ENCODE measurements at places on chromosomes 13 and 19.
A peak's percentile ranks its signal among the peaks of the same experiment; 100 is the strongest.

- peak; percentile 36 for DNase-seq
These were observed 15.2 kb upstream of the MYO1F start for GRCh38 chr19:8592231-8593009.

DNA sequence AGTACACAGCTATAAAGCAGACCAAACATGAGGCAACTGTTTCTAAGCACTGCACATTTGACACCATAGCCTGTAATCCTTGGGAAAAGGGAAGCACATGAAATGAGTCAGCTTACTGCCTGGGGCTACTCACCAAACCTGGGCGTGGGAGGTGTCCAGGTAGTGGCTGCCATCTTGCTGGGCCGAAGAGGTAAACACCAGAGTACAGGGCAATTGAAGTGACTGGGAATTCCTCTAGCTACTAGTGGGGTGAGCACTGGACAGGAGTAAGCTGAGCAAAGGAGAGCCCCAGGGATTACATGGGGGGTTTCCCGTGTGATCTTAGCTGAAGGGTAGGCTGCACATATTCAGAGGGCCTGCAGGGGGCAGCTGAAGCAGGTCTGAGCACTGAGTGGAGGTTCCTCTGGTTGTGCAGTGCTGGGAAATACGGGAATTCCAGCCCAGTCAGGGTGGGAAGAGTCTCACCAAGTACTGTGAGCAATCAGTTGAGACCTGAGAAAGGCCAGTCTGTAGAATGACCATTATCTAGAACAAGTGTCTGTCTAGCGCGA, 140.5 kb downstream of the SLC7A1 start:
- no peak for DNase-seq

GRCh38 chr13:77784515-77784914, 87.0 kb downstream of the SLAIN1 start:
- DNase-seq, result no peak

- DNase-seq, result no peak
These were observed 202.5 kb upstream of the SERP2 start for GRCh38 chr13:44171156-44171555.

- no peak for DNase-seq
These were observed 326.3 kb downstream of the DCLK1 start for GRCh38 chr13:35804901-35805300.

DNA sequence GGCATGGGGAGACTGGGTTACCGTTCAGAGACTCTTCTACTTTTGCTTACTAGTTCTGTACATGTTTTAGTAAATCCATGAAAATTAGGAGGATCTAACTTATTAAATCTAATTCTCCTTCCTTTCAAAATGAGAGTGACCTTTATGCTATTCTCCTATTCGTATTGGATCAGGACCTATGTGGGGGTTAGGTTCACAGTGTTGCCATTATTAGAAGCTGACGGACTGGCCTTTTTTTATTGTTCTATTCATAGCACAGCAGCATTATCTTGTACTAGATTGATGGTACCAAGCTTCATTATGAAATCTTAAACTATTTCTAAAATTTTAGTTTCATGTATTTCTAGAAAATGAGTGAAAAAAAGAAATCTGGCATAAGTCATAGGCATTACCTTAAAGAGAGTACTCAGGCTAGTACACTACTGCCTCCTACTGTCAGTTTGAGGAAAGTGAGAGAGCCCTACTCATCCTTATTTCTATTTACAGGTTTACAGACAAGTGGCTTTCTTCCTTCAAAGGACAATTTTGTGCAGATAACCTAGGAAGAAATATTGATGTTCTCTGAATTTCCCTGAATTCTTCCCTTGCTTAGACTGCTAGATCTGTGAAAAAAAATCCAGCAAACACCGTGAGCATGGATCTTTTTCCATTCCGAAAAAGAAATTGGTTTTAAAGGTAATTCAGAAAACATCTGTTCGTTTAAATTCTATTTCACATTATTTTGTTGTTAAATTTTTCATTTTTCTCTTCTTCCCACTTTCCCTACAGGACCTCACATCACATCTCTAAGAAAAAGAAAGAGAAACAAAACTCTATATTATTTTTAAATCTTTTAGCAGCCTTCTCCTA, 485.5 kb downstream of the DIAPH3 start:
- no peak for DNase-seq

- no peak for DNase-seq
These were observed 135.1 kb upstream of the FRY start for GRCh38 chr13:31896427-31896826.

DNA sequence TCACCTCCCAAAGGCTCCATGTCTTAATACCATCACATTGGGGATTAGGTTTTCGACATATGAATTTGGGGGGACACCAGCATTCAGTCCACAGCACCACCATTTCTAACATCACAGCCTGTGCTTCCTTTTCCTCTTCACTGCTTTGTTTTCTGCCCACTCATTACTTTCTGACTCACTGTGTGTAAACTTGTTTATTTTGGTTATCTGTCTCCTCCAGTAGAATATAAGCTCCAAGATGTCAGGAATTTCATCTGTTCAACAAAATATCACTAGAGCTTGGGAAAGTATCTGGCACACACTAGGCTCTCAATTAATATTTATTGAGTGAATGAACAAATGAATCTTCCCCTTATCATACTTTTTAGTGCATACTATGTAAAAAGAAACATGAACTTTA, 152.0 kb downstream of the NUFIP1 start:
- DNase-seq, result no peak

DNA sequence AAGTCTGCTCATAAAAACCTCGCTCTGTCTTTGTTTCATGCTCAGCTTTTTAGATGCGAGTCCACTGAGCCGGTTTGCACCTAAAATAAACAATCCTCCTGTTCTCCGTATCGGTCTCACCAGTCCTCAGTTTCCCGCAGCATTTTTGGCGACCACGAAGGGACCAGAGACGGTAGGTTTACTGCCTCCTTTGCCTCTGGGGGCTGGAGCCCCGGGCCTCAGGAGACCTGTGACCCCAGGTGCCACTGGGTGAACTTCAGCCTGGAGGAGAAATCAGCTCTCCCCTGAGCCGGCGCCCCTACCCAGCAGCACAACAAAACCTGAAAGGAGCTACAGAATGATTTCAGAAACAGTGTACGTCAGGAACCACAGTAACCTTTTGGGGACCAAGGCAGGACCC, 8.1 kb downstream of the SIGLEC11 start:
- DNase-seq, result no peak

- no peak for DNase-seq
These were observed 33.3 kb upstream of the MICU2 start for GRCh38 chr13:21637296-21637695.

DNA sequence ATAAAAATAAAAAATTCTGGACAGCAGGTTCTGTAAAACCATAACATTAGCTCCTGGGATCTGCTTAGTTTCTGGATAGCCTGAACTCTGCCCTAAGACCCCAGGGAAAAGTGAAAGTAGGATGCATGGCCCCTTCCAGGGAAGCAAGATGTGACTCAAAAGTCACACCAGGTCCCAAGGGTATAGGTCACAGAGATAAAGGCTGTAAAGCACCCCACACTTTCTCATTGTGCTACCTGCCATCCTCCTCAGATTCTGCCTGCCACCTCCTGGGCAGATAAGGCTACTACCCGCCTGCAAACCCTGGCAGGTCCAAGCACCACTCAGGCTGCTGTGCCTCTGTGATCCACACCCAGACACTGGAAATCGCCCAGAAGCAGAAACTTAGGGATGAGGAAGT, 20.6 kb downstream of the FFAR2 start:
- peak; percentile 62 for DNase-seq

DNA sequence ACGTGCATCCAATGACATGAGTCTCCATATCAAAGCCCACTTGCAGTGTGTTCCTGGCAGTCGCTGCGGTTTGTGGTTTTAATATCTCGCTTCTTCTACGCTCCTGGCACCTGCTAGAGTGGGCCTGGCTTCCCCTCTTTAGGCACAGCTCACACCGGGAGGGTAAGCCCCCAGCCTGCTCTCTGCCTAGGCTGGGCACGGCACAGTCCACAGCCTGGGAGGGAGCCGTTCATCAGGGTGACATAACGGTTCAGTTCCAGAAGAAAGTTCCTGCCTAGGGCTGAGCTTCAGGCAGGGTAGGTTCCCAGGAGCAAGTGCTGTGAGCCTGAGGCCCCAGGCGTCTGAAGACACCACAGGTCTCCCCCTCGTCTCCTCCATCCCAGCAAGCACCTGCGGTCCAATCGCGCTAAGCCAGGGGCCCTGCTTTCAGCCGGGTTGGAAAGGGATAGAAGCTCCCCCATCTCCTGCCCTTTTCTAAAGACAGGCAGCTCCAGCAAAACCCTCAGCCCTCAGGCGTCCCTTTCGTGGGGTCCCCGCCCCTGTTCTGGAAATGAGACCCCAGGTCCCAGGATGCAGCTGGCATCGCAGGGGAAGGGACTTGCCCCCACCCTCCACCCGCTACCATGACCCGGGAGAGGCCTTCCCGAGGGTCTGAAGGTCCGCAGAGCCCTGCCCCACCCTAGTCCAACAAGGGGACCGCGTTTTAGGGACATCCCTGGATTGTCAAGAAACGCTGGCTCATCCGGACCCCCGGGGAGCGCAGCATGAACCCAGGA, 121.6 kb upstream of the ZNF507 start:
- no peak for DNase-seq

- DNase-seq, result no peak
These were observed 3.0 kb upstream of the NANOS2 start for GRCh38 chr19:45917421-45918091.

GRCh38 chr13:40631605-40632004, 34.8 kb downstream of the FOXO1 start:
- DNase-seq, result no peak

DNA sequence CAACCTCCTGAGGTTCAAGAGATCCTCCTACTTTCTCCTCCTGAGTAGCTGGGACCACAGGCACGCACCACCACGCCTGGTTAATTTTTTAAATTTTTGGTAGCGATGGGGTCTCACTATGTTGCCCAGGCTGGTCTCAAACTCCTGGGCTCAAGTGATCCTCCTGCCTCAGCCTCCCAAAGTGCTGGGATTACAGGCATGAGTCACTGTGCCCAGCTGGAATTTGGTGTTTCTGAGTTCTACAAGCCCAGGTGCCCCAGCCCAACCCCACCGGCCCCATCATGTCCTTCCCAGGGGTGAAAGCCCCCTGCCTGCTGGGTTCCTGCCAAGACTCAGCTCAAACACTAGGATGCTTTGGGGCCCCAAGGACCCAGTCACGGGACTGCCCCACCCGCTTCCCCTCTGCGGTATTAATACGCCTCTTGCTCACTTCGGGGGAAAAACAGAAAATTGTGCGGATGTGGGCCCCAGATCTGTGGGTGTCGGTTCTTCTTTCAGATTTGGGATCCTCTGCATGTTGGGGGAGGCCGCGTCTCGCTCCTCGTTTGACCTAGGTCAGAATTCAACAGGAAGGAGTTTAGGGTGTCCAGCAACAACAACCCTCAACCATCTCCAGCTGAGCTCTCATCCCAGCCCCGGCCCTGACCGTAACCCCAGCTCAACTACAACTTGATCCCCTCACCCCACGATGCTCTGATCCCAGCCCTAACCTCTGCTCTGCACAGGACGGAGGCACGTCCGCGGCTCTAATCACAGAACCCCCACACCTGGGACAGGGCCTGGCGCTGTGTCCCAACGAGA, 3.7 kb upstream of the FCER2 start:
- peak; percentile 72 for DNase-seq

- no peak for DNase-seq
These were observed 20.3 kb downstream of the C2CD4C start for GRCh38 chr19:388691-389090.

DNA sequence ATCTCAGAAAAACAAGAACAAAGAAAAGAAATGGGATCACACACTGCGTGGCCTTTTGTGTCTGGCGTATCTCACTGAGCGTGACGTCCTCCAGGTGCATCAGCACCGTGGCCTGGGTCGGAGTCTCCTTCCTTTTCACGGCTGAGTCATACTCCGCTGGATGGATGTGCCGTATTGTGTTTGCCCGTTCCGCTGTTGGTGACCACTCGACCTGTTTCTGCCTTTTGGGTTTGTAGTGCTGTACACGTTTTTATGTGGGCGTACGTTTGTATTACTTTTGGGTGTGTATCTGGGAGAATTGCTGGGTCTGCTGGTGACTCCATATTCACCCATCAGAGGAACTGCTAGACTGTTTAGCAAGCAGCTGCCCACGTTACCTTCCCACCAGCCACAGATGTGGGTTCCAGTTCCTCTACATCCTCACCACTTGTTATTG, 11.4 kb downstream of the ARID3A start:
- DNase-seq, result no peak

DNA sequence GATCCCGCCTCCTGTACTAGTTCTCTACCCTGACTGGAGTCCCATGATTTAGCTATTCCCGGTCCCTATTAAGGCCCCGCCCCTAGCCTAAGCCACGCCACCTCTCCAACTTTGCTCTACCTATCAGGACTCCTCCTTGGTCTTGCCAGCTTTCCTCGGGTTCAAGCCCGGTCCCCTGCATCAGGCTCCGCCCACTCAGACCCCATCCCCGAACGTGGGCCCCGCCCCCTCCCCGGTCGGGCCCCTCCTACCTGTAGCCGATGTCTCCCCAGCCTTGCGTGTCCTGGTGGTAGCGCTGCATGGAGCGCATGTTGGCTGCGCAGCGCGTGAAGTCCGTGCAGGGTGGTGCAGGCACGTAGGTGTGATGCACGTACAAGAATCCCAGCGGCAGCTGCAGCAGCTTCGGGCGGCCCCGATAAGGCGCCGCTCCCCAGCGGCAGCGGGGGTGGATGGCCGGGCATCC, 7.3 kb upstream of the RASAL3 start:
- no peak for DNase-seq

GRCh38 chr19:39480337-39481228, at the start of gene TIMM50:
TIMM50 (plus strand) TSS chr19:39480838; CDS start chr19:39480854, 16 bp downstream.
- peak; percentile 94 for DNase-seq

DNA sequence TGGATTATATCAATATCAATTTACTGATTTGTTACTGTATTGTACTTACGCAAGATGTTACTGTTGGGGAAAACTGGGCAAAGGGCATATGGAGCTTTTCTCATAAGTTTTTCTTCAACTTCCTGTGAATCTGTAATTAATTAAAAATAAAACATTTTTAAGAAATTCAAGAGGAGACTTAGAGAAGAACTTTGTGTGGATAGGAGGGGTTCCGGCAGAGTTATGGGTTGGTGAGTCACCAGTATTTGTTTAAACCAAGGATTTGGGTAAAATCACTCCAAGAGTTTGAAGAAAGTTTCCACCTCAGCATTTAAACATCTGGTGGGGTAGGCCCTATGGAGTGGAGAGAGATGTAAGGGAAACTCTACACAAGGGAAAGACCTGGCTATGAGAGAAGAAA, 379.6 kb downstream of the TSHZ3 start:
- no peak for DNase-seq

GRCh38 chr19:17473041-17473440, 2.7 kb downstream of the SLC27A1 start:
- no peak for DNase-seq

DNA sequence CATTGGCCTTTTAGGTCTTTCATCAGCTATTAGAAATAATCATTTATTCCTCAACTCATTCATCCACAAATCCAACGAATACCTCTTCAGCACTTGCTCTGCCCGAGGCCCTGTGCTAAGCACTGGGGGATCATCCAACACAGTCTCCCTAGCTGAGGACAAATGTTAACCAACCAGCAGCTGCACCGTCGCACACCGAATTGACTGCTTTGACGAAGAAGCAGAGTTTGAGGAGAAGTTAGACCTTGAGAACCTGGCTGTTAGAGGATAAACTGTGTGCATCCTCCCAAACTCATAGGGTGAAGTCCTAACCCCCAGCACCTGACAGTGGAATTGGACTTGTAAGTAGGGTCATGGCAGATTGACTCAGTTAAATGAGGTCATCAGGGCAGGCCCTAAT, 170.9 kb downstream of the USP12 start:
- no peak for DNase-seq

GRCh38 chr19:49071860-49072547, 495 bp downstream of the KCNA7 start:
- no peak for DNase-seq
